Calu3 (cell line): ENCODE measurements at places on chromosomes 5 and 9. TPM values are rescaled to one million over a fixed set of nuclear protein-coding genes. Genes with fewer than 3 reads are reported as not detected.

Gene ITGA1
- total RNA-seq = 18.9 and 20.2 TPM in 2 replicates

Gene PELO
- total RNA-seq = 24.6 and 26.4 TPM in 2 replicates

Gene FRMPD1
- not detected in 2 replicates for total RNA-seq

Gene TSSK1B
- total RNA-seq = not detected in 2 replicates

Gene LCN15
- not detected in 2 replicates for total RNA-seq

Gene DRD1
- total RNA-seq = not detected in 2 replicates

Gene RNF183
- 0.76 and 1.5 TPM in 2 replicates for total RNA-seq

Gene UNC13B
- total RNA-seq = 20.4 and 24.4 TPM in 2 replicates

Gene DDX4
- total RNA-seq = not detected in 2 replicates
